Activated T-cell treated with anti-CD3 and anti-CD28 coated beads, Interleukin-2, amount 50 U/mL, for 4 hours (primary cell): ENCODE measurements at places on chromosomes 1 and 21. TPM values are rescaled to one million over a fixed set of nuclear protein-coding genes. Genes with fewer than 3 reads are reported as not detected.

Gene OVAAL
- total RNA-seq: not detected

Gene CCDC24
- 1.2 TPM for total RNA-seq

Gene EDARADD
- total RNA-seq: 12.4 TPM

Gene NECAP2
- total RNA-seq: 63.5 TPM

Gene CELSR2
- 1.5 TPM for total RNA-seq

Gene SELE
- total RNA-seq: not detected

Gene FNDC10
- 3.0 TPM for total RNA-seq

Gene SPRR1B
- total RNA-seq: not detected

Gene OR2T4
- not detected for total RNA-seq

Gene ALX3
- not detected for total RNA-seq

- no peak for DNase-seq
Observed at GRCh38 chr1:160605792-160606479, 26.6 kb upstream of the CD84 start.

GRCh38 chr21:38925923-38926322, 120.2 kb downstream of the ETS2 start:
- DNase-seq: no peak

GRCh38 chr1:58905126-58905490, 121.3 kb upstream of the JUN start:
- no peak for DNase-seq

GRCh38 chr1:26290122-26290881, 10.4 kb downstream of the SH3BGRL3 start:
- DNase-seq: no peak

DNA sequence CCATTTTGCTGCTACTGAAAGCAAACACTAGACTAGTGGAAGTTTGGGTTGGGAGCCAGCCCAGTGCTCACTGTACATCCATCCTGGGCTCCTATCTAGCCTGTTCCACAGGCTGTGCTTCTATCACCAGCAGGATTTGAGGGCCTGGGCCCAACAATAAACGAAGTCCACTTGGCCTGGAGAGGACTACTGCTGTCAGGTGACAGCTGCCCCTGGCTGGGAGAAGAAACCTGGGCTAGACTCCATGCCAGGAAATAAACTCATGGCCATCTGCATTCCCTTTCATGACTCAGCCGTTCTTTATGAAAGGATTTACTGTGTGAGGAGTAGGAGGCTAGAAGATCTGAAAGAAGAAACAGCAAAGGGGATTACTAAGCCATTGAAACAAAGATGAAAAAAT, 35.5 kb downstream of the COLGALT2 start:
- DNase-seq: no peak

DNA sequence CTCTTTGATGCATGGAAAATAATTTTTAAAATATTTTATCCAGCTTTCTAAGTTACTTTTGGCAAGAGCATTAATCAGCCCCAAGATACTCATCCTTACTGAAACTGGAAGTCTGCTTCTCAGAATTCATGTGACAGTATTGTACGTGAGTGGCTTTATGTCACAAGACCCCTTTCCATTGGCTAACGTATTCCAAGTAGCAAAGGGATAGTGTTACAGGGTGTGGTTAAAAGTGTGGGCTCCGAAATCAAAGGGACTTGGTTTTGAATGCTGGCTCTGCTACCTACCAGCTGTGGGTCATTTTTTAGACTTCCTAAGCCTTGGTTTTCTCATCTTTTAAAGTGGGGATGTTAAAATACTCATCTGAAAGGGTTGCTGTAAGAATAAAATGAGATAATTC, 91.7 kb downstream of the RHOU start:
- DNase-seq: no peak

DNA sequence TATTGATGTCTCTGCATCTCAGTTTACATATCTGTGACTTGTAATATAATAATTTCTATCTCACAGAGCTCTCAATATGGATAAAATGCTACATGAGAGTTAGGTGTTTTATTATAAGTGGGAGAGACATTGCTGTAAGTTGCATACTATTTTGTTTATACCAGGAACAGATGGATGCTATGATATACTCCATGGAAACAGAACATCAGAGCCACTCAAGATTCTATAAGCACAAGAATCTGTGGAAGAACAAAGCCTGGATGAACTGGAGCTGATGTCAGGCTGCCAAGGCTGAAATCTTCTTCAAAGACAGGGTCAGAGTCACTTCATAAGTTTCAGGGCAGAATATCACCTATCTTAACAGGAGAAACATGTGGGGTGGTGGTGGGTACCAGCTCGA, 30.2 kb downstream of the DUSP10 start:
- no peak for DNase-seq

- no peak for DNase-seq
Observed at GRCh38 chr1:180901076-180901990, 11.4 kb upstream of the KIAA1614 start.

GRCh38 chr1:21277180-21277579, 13.1 kb downstream of the ECE1 start:
- DNase-seq: no peak

- no peak for DNase-seq
Observed at GRCh38 chr1:197660389-197660788, 114.9 kb downstream of the DENND1B start.

- DNase-seq: no peak
Observed at GRCh38 chr1:3535732-3536131, 75.6 kb downstream of the MEGF6 start.

DNA sequence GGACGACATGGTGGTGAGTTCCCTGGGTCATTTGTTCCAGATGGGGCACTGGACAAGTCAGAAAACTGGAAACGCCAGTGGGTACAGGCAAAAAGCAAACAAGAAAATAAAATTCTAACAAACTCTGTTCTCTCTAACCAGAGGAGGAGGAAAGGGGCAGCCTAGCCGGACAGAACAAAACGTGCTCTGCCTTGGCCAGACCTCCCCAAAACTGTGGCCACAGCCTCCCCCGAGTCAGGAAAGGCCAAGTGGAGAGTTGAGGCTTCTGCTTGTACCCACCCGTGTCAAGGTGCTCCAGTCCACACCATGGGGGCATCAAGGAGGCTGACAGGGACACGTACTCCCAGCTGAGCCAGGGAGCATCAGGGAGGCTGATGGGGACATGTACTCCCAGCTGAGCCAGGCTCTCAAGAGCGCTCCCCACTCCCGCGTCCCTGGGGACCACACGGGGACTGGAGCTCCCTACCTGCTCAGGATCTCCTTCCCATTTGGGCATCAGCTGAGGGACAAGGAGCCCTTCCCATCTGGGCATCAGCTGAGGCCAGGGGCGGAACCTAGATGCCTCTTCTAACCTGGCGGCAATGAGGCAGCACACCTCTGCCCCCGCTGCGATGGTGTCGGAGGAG, 154.8 kb upstream of the COL6A1 start:
- no peak for DNase-seq

DNA sequence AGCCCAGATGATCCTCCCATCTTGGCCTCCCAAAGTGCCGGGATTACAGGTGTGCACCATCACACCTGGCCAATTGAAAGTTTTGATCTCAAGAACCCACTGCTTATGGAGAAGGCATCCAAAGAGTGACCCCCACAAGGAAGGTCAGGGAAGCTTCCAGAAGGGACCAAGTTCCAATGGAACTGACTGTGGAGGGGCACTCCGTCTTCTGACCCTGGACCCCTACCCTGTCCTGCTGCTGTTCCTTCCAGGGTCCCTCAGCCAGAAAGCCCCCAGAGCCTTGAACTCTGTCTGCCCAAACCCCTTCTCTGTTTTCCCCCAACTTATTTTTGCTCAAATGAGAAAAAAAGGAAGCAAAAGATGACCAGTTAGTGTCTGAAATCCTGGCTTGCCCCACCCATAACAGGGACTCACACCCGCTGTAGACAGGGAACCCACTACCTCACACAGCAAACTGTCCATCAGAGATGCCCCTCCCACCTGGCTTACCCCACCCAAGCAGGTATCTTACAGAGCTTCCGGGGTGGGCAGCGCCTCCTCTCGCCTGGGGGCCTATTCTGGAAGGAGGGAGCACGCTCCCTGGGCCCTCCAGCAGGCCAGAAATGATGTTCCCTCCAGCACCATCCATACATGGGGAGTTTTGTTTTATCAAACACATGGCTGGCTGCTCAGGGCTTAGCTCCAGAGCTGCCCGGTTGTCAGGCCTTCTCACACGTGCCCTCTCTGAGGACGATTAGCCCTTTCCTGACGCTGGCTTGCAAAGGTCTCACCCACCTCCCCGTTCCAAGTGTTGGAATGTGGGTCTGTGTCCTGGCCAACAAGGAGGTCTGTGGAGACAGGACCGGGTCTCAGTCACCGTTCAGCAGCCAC, 3.1 kb upstream of the WNT3A start:
- no peak for DNase-seq

- DNase-seq: no peak
Observed at GRCh38 chr1:39102537-39103327, 76.6 kb downstream of the NDUFS5 start.

- no peak for DNase-seq
Observed at GRCh38 chr1:152980676-152981075, 3.2 kb upstream of the SPRR1A start.

GRCh38 chr1:157711802-157712201, 11.2 kb upstream of the FCRL3 start:
- no peak for DNase-seq

DNA sequence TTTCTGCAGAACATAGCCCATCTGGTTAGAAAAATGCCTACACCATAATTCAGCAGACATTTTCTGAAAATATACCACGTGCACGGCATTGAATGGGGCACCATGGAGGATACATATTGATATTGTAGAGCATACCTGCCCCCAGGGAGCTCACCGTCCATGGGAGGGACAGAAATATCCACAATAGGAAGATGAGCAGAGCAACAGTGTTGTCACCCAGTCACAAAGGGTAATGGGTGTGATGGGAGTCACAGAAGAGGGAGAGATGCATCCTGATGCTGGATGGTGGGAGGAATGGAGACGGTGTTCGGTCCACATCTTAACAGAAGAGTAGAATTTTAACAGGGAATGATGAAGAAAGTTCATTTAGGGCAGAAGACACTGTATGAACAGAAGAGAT, 51.4 kb downstream of the ATP1A1 start:
- no peak for DNase-seq

GRCh38 chr21:29418813-29419212, 120.1 kb downstream of the BACH1 start:
- DNase-seq: no peak

GRCh38 chr21:40128891-40129290, 261.7 kb downstream of the PCP4 start:
- DNase-seq: no peak

DNA sequence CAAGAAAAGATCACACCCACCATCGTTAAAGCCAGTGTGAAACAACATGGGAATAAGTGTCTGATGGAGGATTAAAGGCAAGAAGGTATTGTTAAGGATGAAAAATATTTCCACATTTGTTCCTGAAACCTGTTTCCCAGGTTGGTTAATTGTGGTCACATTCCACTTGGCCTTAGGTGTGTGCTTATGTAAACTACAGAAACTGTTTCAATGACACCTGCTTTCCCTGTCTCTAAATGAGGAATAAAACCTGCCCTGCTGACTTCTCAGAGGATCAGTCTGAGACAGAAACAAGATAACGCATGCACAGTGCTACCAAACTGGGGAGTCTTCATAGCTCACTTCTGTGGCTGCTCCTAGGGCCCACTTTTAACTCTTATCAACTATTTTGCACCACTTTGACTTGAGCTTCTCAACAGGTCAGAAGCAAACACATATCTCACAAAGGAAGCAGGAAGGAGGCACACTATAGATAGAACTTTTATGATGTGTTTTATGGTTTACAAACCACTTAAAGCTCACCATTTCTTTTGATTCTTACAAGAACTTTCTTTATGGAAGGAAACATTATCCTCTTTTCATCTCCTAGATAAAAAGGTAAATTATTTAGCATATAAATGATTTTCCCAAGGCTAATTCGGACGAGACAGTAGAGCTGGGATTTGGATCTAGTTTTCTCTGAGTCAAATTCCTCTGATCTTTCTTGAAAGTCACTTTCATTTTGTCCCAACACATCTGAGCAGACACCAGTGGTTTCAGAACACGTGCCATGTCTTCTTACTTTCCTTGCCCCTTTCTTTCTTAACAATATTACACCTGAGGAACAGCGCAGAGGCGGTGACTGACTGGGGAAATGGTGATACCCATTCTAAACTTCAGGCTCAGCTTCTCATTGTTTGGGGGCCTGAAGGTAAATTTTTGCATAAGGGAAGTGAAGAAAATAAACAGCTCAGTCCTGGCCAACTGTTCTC, 33.4 kb downstream of the CYP2J2 start:
- DNase-seq: no peak

DNA sequence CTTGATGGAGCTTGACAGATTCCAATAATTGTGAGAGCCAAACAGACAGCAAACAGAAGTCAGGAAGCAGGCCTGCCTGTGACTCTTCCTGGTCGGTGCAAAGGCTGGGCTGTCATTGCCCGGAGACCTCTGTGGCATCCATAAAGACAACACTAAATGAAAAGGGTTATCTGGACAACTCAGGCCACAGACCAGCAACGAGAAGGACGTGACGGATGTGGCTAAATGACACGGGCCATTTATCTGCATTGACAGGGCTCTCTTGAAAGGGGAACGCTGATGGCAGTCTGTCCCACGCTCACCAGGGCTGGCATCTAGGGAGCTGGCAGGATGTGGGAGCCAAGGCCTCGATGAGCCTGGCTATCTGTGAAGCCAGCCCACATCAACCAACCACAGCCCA, 35.0 kb downstream of the HMGB4 start:
- DNase-seq: no peak

DNA sequence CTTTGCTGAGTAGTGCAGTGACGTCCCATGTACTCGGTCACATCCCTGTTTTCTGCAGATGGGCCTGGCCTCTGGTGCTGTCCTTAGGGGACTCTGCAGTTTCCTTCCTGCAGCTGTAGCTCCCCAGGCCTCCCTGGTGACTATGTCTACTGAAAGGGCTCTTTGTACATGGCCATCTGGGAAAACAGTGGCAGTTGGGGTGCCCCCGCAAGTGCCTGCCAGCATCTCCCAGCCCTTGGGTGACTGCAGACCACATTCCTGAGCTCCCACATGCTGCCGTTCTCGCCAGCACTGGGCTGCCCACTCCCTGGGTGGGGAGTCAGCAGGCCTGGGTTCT, 37.5 kb upstream of the KCNA10 start:
- no peak for DNase-seq

GRCh38 chr1:55504306-55504731, 289.2 kb upstream of the USP24 start:
- DNase-seq: no peak

DNA sequence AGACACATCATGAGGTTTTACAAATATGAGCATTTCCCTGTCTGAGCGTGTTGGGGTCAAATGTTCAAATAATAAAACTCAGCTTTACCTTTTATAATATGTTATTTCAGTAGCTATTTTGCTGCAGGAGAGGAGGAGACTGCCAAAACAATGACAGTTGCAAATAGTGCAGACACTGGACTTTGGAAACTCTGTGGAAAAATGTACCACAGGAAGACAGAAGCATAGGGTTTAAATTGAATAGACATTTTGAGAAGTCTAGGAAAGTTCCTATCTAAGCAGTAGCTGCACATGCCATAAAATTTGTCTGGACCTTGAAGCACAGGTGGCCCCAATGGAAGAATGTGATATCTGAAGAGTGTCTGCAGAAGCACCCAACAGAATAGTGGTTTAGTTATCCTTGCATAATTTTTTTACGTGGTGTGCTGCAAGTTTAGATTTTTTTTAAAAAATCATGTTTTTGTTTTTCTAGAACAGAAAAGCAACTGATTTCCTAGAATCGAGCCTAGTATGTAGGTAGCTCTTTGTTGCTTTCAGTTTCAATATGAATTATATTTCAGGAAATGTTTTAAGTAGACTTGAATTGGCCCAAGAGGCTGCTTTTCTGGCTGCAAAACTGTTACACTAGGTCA, 14.0 kb upstream of the GBP5 start:
- no peak for DNase-seq
